ENCODE measurements at places on chromosomes 13 and 19.

DNA sequence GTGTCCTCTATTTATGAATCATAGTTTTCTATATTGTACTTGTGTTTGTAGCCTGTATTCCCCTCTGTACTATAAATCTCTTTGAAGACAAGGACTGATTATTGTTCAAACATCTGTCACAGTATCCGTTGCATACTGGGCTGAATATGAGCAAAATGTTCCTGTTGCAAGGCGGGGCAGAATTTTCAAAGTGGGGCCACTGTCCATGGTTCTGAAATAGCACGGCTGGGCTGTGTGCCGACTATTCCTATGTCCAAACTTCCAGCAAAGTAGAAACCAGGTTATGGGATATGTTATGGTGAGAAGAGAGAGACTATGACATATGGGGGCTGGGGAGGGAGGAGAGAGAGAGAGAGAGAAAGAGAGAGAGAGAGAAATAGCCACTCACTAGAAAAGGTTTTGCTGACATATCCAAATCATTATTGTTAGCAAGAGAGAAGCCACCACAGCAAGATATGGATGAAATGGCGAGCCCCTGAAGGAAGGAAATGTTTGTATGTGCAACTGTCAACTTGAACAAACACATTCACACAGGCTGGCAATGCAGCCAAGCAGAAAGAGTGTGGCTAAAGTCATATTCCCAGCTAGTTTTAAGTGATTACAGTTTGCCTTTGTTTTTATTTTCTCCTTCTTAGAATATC, 107.0 kb upstream of the GPR12 start:
- DNase-seq = peak; percentile 29

DNA sequence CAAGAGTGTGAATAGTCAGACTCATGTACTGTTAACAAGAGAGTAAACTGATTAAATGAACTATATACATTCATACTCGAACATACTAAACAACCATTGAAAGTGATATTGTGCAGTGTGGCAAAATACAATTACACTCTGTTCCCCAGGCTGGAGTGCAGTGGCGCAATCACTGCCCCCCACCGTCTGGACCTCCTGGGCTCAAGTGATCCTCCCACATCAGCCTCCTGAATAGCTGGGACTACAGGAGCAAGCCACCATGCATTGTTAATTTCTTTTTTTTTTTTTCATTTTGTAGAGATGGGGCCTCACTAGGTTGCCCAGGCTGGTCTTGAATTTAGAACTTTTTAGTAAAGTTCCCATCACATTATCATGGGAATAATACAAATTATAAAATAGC, 77.3 kb upstream of the LSM14A start:
- no peak for DNase-seq

DNA sequence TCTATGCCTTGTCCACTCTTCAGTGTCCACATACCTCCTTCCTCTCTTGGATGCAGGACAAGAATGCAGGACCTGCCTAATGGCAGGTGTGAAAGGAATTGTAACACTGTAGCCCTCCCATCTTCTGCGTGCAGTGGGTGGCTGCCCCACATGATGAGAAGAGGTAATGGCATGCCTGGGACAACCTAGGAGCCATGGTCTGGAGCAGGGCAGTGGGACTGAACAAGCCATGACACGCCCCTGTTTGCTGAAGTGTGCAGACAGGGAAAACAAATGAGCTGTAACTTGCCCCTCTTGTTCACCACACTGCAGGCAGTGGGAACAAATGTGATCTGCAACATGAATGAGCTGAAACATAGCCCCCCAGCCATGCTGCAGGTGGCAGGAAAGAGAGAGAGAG, 192.2 kb downstream of the PCDH17 start:
- no peak for DNase-seq

DNA sequence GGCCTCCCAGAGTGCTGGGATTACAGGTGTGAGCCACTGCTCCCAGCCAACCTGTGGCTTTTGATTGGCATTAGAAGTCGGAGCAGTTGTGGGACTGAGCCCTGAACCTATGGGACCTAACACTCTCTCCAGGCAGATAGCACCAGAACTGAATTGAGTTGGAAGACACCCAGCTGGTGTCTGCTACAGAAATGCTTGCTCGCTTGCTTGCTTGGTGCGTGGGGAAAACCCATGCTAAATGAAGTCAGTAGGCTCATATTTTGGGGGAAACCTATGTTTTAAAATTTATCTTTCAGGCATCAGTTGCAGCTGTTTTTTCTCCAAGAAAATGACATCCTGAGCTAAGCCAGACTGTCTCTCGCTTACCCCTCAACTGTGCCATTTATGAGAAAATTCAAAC, 158.5 kb upstream of the RFC3 start:
- DNase-seq = no peak

- DNase-seq = no peak
Observed at GRCh38 chr19:4456476-4456842, 1.1 kb downstream of the UBXN6 start.

DNA sequence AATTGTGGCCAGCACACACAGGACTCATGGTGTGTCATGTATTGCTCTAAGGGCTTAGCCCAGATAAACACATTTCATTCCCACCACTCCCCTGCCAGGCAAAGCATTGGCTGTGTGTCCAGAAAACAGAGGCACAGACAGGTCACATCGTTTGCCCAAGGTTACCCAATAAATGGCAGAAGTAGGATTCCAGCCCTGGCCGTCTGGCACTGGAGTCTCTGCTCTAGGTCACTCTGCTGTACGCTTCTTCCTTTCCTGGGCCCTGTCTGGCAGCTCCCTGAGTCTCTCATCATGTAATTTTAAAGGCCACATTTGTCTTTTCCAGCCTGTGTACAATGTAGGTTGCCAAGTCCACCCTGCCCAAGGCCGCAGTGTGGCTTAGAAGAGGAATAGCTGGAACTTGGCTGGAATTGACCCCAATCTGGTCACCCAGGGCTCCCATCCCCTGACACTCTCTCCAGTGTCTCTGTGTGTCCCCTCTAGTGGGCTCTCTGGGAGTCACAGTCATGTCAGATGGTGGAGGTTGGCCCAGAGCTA, 264.5 kb upstream of the TSHZ3 start:
- no peak for DNase-seq

GRCh38 chr13:49927755-49928154, 8.4 kb downstream of the SPRYD7 start:
- no peak for DNase-seq

DNA sequence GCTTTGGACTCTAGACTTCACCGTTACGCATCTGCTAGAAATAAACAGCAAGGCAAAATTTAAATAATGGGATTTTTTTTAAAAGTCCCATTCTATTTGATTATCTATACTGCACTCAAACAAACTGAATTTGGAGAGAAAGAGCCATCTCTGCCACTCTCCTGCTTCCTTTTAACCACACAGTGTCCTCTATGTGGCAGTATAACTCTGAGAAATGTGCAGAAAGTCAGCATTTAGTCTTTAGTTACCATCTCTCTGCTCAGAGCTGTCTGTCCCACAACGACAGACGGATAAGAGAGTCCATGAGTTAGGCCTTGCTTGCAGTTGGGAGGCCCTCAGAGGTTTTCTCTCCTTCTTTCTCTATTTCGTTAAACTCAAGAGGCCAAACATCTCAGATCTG, 21.2 kb downstream of the CCNA1 start:
- DNase-seq = no peak

GRCh38 chr13:104593251-104593576, 1527.0 kb upstream of the SLC10A2 start:
- no peak for DNase-seq

DNA sequence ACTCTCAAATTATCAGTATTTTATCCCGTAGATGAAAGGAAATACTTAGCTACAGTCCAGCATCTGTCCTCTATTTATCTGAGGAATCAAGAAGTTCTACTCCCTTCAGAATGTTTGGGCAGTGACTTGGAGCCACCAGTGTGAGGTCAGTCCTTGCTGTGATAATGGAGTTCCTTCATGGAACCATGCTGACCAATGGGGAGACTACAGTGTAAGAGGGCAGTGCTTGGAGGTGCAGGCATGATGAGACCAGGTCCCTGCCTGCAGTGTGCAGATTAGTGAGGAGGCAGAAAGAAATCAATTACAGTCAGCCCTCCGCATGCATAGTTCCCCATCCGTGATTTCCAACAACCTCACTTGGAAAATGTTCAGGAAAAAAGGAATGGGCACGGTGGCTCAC, at the start of gene C19orf18:
C19orf18 (minus strand) TSS at position 101 of the 400 bp plus-strand sequence. CDS start 102 bp downstream, outside the sequence.
- no peak for DNase-seq

GRCh38 chr13:110470272-110471009, 91.1 kb downstream of the RAB20 start:
- no peak for DNase-seq

DNA sequence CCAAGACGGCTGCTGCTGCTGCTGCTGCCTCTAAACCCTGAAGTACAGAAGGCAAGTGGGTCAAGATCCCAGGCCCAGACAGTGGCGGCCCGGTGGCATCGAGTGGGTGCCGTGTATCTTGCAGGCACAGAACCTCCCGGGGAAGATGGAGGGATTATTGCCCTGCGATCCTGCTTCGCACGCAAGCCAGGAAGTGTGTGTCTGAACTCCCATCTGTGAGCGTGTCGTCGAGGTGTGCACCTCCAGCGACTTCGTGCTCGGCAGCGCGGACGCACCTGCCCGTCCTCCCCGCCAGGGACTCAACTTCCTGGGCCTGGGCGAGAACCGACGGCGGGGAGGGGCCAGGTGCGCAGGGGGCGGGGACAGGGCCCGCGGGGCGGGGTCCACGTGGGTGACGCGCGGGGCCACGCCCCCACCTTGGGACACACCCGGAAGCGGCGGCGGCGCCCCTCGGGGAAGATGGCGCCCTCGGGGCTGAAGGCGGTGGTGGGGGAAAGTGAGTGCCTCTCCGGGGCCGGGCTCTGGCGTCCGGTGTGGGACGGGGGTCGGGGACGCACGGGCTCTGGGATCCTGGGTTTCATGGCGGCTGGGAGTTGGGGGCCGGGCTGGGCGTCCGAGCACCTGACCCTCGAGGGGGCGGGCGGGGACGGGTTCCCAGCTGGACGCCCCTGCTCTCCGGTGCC, at the start of gene STXBP2:
STXBP2 (plus strand) TSS at position 420 of the 683 bp plus-strand sequence; CDS start at position 460, 40 bp downstream.
- DNase-seq = peak; percentile 99

- no peak for DNase-seq
Observed at GRCh38 chr19:33486936-33487811, 34.4 kb downstream of the PEPD start.

DNA sequence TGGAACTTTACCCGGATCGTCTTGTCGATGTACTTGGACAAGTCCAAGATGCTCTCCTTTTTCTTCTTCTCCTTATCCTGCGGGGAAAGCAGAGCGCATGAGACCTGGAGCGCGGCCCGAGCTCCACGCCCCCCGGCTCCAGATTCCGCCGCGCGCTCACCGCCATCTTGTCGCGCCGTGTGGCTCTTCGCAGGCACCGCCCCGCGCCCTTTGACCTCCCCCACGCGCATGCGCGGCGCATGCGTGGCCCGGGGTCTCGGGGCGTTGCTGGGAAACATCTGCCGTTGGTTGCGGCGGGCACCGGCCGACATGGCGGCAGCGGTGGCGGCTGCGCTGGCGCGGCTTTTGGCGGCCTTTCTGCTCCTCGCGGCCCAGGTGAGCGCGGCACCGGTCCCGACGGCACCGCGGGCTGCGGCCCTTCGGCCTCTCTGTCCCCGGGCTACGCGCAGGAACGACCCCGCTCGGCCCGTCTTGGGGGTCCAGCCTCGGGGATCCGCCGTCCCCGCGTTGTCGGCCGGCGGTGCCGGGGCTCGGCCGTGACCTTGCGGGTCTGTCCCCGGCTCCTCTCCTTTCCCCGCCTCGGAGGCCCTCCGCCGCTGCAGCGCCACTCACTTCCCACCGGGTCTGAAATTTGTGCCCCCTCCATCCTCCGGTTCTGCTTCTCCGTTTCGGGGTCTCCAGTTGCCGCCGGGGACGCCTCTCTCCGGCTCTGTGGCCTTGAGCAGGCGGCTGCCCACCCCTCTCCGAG, at the start of the genes LSM7 and SPPL2B:
LSM7 (minus strand) TSS at position 186 of the 748 bp plus-strand sequence; CDS start at position 166, 20 bp downstream.
SPPL2B (plus strand) TSS at position 284 of the 748 bp plus-strand sequence; CDS start at position 310, 26 bp downstream.
- peak; percentile 100 for DNase-seq

DNA sequence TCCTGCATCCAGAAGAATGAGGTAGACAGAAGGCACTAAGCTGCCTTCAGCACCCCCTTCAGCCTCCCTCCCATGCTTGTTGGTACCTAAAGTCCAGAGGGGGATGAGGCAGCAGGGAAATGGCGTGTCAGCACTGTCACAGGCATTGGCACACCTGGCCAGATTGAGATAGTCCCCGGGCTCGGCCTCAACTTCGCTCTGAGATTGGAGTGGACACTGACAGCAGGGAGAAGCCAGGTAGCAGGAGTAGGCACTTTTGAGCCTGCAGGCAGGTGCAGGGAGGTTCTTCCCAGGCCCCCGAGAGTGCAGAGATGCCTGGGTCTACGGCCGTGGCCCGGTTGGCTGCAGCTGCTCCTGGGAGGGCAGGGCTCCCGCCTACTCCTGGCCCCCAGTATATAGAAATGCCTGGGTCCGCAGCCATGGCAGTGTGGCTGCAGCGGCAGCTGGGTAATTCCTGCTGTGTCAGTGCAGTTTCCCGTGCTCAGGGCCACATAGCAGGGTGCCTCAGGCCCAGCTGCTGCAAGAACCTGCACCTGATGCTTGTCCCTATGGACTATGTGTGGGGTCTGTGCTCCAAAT, 160.3 kb downstream of the SLITRK6 start:
- DNase-seq = no peak

DNA sequence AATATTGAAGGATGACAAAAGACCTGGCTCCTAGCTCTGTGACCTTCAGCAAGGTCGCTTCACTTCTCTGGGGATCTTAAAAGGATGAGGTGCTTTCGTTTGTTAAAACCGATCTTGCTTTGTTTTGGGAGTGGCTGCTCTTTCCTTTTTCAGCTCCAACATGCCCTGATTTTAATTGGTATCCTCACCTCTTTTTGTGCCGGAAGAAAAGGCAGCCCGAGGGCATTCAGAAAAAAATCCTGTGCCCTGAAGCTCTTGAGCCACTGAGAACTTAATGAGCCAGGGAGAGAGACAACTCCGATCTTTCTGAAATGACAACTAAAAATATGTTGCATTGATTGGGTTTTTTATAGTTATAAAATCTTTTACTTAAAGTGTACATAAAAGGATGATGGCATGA, 19.4 kb downstream of the CLDN10 start:
- DNase-seq = no peak

GRCh38 chr13:94351292-94351990, 128.0 kb downstream of the DCT start:
- DNase-seq = no peak

DNA sequence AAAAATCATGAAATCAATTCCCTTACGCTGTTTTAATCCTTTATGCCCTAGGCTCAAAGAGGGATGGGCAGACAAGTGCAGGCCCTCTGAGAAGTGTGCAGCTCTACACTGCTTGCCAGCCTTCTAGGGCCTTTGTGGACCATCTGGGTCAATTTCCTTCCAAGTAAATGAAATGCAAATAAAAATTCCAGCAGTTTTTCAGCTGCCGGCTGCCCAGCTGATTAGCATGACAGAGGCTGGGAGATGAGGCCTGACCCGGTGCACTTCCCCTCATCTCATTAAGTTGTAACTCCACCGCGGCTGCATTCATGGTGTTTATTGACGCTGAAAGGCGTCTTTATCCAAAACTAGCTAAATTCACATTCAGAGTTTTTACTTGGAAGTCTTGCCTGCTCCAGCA, 47.5 kb upstream of the GSX1 start:
- no peak for DNase-seq
